Stimulated activated CD4-positive, alpha-beta T cell treated with anti-CD3 and anti-CD28 coated beads, TNF-alpha, amount 100 ng/mL, for 1 hour (primary cell): ENCODE measurements at places on chromosomes 1 and 21.

- DNase-seq, result no peak
Measured at GRCh38 chr1:37752583-37753471, 12.1 kb downstream of the EPHA10 start.

DNA sequence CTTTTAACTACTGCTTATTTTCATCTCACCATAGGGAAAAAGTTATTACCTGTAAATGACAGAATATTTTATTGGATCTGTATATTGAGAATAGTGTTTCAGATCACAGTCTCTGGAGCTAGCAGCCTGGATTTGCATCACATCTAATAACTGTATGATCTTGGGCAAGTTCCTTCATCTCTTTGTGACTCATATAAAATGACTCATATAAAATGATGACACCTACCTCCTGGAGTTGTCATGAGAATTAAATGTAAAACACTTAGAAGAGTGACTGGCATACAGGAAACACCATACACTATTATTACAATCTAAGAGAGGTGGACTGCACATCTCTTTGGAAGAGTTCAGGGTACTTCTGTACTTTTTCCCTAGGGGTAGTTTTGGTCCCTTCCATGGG is 421.3 kb downstream of the NEGR1 start:
- DNase-seq, result no peak

GRCh38 chr21:37742532-37742931 is 173.7 kb downstream of the KCNJ6 start:
- no peak for DNase-seq

DNA sequence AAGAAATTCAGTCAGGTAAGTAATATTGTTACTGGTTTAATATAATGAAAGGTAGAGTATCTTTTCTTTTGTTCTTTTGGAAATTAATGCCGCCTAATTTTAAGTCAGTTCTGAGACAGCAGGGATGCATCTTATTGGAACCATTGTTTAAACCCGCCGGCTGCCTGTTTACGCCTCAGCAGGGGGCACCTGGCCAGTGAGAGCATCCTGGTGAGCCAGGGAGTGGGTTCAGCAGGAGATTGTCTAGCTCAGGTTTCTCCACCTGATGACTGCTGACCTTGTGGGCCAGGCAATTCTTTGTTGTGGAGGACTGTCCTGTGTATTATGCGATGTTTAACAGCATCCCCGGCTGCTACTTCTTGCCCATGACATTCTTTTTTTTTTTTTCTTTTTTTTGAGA is 30.2 kb downstream of the CHAF1B start:
- no peak for DNase-seq

DNA sequence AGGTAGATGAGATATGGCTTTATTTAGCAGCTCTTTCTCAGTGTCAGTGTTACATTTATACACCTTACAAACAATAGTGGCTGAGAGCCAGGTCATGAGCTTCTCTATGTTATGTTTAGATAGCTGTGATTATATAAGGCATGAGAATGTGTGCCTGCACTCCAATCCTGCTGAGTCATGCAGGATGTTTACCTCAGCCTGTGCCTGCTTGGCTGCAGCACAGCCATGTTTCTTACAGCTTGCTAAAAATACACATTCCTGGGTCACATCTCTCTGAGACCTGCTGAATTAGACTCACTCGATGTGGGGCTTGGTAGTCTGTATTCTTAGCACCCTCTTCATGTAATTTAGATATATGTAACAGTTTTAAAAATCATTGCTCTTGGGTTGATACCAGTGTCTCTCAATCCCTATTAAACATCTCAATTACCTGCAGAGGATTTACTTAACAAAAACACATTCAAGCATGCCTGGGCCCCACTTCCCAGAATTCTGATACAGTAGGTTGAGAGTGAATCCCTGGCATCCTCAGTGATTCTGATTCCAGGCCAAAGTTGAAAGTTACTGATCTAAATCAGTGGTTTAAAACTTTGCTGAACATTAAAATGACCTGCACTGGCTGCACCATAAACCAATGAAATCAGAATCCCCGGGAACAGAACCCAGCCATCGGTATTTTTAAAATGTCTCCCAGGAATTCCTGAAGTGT is 107.5 kb downstream of the GDAP2 start:
- no peak for DNase-seq

- DNase-seq, result no peak
Measured at GRCh38 chr1:8213136-8213535, 104.8 kb upstream of the SLC45A1 start.

DNA sequence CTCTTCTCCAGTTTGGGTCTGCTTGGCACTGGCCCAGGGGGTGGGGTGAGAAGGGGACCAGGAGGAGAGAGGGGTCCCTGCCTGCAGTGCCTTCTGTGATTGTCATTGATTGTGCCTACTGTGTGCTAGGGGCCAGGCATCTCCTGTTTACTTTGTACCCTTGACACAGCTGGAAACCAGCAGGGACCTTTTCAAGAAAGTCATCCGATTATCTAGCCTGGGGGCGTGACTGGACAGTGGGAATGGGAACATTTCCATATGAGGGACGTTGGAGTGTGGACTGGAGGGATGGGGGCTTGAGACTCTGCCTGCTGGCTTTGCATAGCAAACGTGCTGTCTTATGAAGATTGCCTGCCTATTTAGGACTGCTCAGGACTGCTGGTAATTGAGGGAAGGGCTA is 19.8 kb upstream of the DMBX1 start:
- DNase-seq, result no peak

DNA sequence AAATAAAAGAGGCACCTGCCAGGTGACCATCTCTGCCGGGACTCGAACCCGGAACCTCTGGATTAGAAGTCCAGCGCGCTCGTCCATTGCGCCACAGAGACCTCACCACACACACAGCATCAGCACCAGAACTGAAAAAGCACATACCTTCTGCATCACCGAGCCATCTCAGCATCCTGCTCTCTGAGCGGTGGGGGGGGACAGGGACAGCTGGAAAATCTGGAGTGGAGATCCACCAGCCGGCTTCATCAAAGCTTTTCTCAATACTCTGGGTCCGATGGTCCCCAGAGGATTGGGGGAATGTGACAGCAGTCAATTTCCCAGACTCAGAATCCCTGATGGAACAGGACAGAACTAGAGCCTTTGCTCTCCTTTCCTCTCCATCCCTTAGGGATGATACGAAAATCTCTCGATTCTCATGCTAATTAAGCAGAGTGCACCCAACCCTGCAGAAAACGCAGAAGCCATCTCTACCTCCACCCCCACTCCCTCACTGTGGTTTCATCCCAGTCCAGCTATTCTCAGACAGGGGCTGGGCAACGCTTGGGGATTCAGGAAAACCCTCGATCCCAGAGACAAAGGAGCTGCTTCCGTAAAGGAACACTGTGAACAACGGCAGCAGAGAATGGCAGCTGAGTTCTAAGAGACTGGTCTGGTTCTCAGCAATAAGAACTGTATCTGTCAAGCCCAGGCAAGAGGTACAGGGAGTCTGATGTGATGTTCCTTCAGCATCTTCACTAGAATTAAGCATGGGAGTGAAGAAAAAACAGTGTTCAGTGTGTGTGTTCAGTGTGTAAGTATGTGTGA is 29.6 kb upstream of the CADM3 start:
- DNase-seq, result no peak

GRCh38 chr21:35127026-35127425 is 77.9 kb upstream of the RUNX1 start:
- no peak for DNase-seq

GRCh38 chr1:93829061-93829460 is 49.9 kb downstream of the DNTTIP2 start:
- DNase-seq, result no peak

DNA sequence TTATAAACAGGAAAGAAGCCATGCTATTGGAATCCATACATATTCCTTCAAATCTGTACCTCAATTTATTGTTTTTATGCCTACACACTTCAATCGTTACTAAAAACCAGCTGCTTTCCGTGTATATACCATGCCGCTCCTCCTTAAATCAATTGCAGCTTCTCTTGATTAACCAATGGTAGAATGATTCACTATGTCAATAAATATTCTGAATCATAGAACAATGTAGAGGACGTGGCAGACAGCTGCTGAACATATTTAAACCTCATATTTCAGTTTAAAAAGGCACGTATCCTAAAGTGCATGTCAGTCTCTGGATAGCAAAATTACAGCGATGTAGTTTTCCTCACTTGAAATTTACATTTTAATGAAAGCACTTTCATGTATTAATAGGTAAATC is 100.4 kb downstream of the MRPL39 start:
- no peak for DNase-seq

- no peak for DNase-seq
Measured at GRCh38 chr1:215071078-215071477, 11.5 kb upstream of the KCNK2 start.
